ENCODE measurements at places on chromosomes 6 and 20.

DNA sequence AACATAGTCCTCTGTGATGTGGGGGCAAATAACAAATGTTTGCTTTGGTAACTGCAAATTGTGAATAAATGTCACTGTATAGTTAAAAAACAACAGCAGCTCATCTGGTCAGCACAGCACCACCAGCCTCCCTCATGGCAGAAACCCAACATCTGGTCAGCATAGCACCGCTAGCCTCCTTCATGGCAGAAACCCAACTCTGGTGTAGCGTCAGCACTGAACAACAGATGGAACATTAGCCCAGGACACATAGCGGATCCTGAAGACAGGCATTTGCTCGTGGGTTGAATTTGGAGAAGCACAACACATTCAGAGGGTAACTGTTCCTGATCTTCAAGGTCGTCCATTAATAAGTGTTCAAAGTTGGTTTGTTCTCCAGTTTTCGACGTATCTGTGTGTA, 265.9 kb downstream of the DLL1 start:
- DNase-seq = no peak
- H3K4me3 ChIP-seq = no peak overlapping the region

GRCh38 chr6:120056085-120056484, 706.5 kb upstream of the MAN1A1 start:
- H3K36me3 ChIP-seq = no peaks in the 10 kb centered on the region
- no peaks in the 10 kb centered on the region for H3K4me1 ChIP-seq
- no peak overlapping the region for H3K4me3 ChIP-seq
- H3K27ac ChIP-seq = no peak overlapping the region

DNA sequence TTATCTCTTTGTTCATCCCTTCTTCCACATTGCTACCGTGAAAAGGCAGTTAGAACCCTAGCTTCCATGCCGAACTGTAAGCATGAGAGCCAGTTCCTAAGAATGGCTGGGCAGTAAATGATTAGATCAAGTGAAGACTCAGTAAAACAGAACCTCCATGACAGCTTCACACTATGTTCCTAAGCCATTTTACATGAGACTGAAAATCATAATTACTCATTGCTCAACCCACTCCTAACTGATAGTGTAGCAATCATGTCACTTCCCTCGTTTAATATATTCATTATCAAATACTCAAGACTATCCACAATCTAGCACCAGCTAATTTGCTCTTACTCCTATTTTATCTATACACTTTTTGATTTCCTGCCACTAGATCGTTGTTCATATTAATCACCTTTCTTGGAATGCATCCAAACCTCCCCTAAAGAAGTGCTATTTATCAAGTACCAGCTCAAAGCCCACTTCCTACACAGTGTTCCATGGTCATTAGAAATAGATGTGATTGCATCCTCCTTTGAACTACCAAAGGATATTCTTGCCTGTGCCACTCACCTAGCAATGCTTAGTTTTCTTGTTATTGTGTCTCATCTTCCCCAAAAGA, 6.0 kb downstream of the TMEM30A start:
- H3K27me3 ChIP-seq = no peaks in the 10 kb centered on the region
- H3K4me3 ChIP-seq = no peak overlapping the region
- H3K4me1 ChIP-seq = peaks cover 39% of the 10 kb centered on the region
- peak overlapping the region; percentile 19 for H3K27ac ChIP-seq

- no peak for DNase-seq
- peaks cover 10% of the 10 kb centered on the region for H3K36me3 ChIP-seq
- H3K27me3 ChIP-seq = no peaks in the 10 kb centered on the region
These were observed 14.4 kb downstream of the NT5E start for GRCh38 chr6:85464260-85464644.

- no peaks in the 10 kb centered on the region for H3K36me3 ChIP-seq
- H3K27me3 ChIP-seq = no peaks in the 10 kb centered on the region
- H3K4me3 ChIP-seq = no peak overlapping the region
- no peak overlapping the region for H3K27ac ChIP-seq
- H3K4me1 ChIP-seq = peaks cover 8% of the 10 kb centered on the region
- no peak for DNase-seq
These were observed 230.3 kb downstream of the TFAP2A start for GRCh38 chr6:10184371-10185227.
